ENCODE measurements at places on chromosomes 6 and 20.

GRCh38 chr6:43311666-43312065 lies 3.0 kb upstream of the CRIP3 start:
- DNase-seq, result no peak

DNA sequence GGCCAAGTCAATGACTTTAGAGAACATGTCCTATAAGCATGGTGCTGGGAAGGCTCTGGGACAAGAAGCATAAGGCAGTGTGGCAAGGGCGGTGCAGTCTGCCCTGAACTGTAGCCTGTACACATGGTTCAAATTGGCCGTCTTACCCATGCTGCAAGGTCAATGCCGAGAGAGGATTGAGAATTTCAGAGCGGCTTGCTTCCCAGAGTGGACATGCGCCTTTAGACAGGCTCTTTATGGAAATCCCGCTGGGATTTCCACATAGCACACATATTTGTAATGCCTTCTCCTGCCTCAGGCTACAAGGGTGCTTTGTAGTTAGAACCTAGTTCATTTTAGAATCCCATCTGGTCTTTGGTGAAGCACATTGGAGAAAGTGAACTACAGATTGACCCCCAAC lies 36.1 kb upstream of the CEP162 start:
- no peak for DNase-seq

- DNase-seq, result no peak
Measured at GRCh38 chr20:61246269-61246668, 5.8 kb upstream of the CDH4 start.

DNA sequence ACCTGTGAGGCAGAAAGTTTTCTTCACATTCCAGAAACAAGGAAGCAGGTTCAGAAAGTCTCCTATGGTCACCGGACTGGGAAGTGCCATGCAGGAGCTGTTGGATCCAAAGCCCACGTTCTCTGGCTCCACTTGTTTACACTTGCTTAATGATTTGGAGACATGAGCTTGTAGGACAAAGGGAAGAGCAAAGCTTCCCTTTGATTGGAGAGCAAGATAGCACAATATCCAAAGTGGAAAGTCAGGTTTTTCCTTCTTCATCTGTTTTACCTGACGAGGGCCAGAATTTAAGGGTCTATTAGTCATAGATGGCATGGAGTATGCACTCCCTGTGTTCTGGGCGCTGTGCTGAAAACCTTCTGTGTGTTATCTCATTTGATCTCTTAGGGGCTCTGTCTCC lies 81.2 kb downstream of the PDE7B start:
- DNase-seq, result no peak

GRCh38 chr6:1335367-1336037 lies 23.6 kb downstream of the FOXQ1 start:
- no peak for DNase-seq

DNA sequence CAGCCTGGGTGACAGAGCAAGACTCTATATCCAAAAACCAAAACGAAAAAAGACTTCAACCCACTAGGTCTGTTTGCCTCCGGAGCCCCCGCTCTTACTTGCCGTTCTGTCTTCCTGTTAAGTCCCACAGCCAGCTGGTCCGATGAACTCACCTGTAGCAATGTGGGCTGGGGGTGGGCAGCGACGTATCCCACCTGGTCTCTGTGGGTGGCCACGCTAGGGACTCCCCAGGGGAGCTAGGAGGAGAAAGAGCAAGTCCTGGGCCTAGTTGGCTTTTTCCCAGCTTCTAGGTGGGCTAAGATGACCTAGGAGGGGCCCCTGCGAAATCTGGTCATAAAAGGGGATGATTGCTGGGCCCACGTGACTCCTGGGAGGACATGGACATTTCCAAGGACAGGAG lies 166.0 kb upstream of the KCNG1 start:
- DNase-seq, result no peak

- DNase-seq, result peak; percentile 83
Measured at GRCh38 chr20:46010491-46011391, 2.0 kb downstream of the MMP9 start.

DNA sequence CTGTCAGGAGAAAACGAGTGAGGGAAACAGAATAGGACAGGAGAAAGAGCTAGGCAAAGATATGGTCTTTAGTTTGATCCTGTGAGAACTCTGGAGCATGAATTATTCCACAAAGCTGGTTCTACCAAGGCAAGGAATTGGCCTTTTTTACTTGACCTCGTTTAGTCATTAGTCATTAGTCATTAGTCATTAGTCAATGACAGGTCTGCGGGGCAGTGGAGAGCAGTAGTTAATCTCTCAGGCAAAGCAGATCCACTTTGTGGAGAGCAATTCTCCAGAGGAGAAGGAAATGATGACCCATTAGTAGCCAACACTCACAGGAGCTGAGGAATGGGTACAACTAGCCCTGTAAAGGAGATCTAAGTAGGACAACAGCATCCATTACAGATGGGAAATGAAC lies 22.0 kb upstream of the ABCC10 start:
- DNase-seq, result no peak

DNA sequence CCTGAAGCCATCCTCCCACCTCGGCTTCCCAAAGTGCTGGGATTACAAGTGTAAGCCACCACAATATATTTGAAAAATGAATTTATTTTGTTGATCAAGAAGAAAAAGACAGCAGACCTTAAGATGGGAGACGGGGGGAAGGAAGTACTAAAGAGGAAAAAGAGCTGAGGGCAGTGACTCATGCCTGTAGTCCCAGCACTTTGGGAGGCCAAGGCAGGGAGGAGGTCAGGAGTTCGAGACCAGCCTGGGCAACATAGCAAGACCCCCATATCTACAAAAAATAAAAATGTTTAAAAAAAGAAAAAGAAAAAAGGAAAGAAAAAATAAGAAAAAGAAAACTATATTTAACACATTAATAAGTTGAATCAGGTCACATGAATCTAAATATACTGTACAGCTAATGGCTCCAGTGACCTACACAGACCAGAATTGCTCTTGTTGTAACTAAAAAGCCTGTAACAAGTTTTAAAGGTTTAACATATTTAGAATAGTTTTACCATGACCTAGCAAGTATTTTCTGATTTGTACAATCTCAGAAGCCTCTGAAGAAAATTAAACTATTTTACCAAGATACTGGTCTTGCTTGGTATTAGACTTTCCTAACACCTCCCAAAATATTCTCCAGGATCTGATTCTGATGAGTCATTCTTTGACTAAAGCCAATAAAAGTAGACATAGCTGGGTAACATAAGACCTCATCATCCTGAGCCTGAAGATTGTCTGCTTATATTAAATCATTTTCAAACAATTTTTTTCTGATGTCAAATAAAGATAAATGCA lies 4.3 kb upstream of the AKIRIN2 start:
- DNase-seq, result no peak

DNA sequence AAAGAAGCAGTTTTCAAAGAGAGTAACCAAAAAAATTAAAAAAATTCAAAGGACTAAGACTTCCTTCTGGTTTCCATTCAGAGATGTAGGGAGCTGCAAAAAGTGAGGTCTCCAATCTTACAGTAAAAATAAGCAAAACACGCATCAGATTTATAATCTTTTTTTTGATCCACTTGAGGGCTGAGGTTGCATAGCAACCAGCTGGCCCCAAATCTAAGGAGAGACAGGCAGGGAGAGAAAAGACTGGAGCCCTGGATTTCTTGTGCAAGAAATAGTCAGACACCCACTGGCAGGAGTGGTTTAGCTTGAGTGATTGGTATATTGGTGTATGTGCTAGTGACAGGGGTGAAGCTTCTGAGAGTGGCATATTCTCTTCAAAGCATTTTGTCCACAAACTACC lies 135.9 kb upstream of the FUT9 start:
- DNase-seq, result no peak

DNA sequence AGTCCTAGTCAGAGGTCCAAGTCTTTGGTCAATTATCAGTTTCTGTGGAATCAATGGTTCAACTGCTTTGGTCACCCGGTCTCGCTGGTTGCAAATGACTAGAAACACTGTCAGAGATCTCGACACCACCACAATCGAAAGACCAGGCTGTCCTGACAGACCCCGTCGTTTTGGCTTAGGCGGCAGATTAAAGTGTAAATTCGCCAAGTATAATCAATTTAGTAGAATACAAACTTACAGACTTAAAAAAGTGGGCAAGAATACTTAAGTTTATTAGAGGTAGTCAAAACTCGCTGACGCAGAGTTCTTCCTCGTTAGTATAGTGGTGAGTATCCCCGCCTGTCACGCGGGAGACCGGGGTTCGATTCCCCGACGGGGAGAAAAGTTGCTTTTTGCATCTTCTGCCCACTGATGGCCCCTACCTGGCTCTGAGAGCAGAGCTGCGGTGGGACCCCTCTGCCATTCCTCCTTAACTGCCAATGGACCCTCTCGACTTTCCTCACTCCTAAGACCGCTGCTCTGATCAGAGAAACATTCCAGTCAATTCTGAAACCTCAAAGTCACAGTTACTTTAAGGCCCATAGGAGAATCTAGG lies 30.6 kb upstream of the ZNF184 start:
- DNase-seq, result peak; percentile 91

GRCh38 chr20:25160467-25160866 lies 35.0 kb upstream of the ENTPD6 start:
- DNase-seq, result no peak

GRCh38 chr6:148557796-148558321 lies 189.0 kb upstream of the UST start:
- no peak for DNase-seq

DNA sequence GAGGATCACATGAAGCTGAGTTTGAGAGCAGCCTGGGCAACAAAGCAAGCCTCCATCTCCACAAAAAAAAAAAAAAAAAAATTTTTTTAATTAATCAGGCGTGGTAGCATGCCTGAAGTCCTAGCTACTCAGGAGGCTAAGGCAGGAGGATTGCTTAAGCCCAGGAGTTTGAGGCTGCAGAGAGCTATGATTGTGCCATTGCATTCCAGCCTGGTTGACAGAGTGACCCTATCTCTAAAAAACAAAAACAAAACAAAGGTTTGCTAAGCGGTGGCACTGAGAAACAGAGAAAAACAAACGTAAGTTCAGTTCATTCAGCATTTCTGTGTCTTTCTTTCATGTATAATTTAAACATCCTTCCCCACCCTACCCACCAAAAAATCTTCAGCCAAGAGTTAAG lies 78.4 kb downstream of the ANKS1A start:
- no peak for DNase-seq

- DNase-seq, result no peak
Measured at GRCh38 chr6:14284969-14285590, 167.5 kb downstream of the CD83 start.

DNA sequence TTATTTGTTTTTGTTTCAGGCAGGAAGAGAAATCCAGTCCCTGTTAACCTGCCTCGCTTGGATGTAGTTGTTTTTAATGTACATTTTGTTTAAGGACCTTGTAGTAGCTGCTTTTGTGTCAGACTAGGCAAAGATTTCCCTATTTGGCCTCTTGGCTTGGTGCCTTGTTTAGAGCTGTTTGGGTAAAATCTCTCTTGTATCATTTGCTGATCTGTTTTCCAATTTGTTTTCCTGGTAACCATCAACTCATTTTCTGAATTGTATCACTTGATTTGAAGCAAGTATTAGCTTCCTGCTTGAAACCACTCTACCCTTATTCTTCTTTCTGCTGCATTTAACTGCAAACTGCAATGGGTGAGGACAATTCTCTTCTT lies 160.7 kb downstream of the ZFAND3 start:
- DNase-seq, result no peak

DNA sequence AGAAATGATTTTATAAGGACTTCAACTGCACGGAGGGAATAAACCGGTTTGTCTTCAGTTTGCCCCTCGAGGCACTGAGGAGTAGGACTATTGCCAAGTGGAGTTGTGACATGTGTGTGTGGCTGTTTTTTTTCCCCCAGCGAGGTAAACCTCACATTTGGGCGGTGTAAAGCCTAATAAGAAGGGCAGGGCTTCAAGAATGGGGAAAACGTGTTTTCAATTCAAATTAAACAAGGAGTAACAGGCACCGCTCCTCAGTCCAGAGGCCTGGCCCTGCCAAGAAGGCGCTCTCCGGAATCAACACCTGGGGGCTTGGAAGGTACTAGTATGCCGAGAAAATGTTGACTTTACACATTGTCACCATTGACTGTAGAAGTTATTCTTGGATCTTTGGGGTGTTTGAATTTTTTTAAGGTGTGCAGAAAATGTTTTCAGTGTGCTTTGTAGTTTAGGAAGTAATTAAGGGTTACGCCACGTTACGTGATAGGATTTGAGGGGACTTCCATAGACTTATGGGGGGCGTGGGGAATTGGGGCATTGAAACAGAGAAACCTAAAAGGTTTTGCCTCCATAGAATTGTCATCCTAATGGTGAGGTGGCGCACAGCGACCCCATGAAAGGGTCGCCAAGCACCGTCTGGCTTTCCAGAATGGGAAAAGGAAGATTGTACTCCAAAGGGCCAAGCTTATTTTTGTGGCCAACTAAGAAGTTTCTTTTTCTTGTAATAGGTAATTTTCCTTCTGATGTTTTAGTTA lies 791 bp downstream of the ADGRG6 start:
- DNase-seq, result no peak

GRCh38 chr20:52033313-52033712 lies 158.3 kb downstream of the ZFP64 start:
- no peak for DNase-seq

DNA sequence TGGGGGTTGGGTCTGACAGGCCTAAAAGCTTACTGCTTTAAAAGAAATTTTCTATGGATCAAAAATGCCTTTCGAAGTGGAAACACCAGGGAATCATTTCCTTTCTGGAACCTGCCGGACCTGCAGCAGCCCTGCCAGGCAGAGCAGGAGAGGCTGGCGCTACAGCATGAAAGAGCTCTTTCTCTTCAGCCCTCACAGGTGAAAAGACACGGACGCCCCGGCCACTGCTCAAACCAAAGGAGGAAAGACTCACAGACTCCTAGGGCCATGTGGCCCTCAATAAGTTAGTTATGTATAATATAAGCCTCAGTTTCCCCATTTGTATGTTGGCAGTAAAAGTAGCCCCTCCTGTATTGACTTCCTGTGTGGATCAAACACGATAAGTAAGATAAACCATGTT lies 8.3 kb downstream of the SCML4 start:
- no peak for DNase-seq

GRCh38 chr20:52971498-52972189 lies 514 bp upstream of the TSHZ2 start:
- no peak for DNase-seq

DNA sequence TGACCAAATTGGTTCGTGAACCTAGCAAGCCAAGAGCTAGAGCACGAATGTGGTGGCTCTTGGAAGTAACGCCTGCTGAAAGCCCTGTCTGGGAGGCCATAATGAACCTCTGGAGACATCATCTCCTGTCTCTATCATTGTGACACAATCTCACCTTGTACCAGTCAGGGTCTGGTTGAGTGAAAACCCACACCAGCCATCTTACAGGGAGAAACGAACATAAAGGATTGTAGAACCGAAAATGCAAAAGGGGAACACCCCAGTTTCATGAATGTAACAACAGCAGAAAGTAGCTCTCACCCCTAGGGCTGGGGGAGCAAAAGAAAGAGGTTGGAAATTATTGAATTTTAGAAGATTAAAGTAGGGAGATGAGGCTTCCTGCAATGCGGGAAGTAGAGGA lies 50.9 kb upstream of the TAB2 start:
- DNase-seq, result no peak

- DNase-seq, result no peak
Measured at GRCh38 chr6:138430361-138431145, 26.5 kb downstream of the HEBP2 start.

- DNase-seq, result no peak
Measured at GRCh38 chr6:5730585-5731263, 276.0 kb downstream of the NRN1 start.
